Right renal cortex interstitium (tissue), 3 donors: ENCODE measurements at places on chromosomes 3 and 15.

- no peak for DNase-seq
These were observed 285 bp downstream of the NMB start for GRCh38 chr15:84657748-84658079.

- DNase-seq = no peak
These were observed 61.1 kb downstream of the FNDC3B start for GRCh38 chr3:172100482-172100881.

DNA sequence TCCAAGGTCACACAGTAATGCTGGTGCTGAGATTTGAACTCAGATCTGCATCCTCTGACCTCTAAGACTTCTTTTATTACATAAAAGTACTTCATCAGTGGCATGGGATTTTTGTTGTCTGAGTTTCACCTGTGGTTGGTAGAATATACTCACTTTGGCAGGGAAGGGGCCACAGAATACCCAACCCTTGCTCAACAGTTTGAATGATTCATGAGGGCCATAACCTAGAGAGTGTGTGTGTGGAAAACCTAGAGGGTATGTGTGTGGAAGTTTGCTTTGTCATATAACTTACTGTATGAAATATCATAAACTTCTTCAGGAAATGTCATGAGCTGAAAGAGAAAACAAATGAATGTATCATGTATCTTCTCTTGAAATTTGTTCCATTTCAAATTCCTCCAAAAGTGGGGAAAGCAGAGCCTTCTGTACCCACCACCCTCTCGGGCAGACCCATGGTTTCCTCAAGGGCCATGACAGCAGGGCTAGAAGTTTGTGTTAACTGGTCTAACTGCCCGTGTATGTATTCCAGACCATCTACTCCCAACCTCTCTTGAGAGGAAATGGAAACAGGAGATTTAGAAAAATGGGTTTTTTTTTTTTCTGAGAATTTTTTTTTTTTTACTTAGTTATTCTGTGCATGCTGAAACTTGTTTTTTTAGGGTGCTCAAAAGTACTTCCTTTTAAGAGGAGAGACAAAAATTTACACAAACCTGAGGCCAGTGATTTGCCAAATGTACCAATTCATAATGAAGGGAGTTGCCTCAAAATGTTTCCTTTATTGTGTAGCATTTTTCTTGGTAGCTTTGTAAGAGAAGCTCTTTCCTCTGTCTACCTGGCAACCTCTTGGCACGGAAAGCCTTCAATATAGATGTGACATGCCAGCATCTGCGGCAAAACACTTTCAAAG, 127.0 kb downstream of the TPRG1 start:
- no peak for DNase-seq

DNA sequence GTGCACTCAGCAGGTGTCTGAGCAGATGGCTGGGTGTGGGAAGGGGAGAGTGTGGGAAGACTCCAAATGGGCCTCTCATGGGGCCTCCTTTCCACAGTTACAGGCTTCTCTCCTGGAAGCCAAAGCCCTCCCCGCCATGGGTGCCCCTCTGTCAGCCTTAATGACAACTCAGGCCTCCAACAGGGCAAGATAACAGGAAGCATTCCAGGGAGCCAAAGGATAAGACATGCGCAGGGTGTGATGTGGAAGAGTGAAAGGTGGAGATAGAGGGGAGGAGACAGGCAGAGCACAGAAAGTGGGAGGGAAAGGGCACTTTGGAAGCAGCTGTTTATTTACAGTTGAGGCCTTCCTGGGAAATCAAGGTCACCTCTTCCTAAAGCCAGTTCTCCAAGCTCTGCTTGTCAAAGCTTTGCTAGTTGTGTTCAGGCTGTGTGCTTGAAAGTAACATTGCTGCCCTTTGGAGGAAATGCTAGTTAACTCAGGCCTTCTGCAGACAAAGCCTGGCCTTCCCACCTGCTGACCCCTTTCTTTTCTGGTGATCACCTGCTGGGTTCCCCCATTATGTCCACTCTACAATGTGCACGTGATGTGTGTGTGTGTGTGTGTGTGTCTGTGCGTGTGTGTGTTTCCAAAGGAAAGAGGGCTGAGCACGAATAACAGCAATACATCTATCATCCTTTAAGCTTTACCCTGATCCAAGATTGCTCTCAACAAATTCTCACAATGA, 35.2 kb upstream of the SMAD3 start:
- DNase-seq = no peak

DNA sequence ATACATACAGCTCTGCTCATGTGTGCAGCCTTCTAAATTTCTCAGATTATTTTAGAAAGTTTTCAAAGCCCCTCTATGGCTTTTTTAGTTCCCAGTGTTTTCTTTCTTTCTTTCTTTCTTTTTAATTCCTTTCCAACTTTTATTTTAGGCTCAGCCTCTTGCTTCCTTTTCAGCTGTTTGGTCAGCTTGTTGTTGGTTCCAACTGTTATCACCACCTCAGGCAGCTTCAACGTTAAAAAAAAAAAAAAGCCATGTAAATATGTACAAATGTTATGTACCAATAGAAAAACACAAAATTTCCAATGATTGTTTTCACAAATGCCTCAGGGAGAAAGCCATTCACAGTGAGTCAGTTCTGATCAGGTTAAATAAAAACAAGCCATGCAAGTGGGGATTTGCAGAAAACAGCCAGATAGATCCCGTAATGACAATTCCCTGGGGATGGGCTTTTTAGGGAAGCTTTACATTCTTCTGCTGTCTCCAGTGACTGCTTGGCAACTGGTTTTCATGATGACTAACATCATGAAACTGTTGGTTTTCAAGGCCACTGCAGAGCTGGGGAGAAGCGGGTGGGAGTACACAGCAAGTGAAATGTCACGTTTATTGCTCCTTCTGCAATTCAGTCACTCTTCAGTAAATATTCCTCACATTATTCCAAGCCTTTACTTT, 908.4 kb downstream of the EPHA3 start:
- no peak for DNase-seq

DNA sequence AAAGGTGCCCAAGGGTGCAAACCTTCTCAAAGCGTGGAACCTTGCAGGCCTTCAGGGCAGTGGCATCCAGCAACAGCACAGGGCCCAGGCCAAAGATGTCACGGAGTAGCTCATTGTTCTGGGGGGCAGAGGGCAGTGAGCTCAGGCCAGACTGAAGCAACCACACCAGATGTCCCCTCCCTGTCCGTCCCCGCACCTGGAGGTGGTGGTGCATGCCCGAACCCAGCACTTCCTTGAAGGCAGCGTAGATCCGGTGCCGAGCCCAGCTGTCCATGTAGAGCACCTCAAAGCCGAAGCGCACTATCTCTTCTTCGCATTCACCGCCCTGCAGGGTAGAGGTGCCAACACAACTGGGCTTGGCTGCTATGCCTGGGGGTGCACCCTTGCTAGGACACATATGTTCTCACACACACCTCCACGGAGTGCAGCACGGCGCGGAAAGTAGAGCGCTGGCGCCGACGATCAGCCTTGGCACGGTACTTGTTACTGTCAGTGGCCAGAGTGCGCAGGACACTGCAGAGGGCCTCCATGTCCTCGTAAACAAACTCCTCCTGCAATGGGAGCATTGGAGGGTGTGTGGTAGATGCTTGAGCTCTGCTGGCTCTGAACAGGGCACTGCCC, 3.7 kb downstream of the IFRD2 start:
- DNase-seq = no peak

DNA sequence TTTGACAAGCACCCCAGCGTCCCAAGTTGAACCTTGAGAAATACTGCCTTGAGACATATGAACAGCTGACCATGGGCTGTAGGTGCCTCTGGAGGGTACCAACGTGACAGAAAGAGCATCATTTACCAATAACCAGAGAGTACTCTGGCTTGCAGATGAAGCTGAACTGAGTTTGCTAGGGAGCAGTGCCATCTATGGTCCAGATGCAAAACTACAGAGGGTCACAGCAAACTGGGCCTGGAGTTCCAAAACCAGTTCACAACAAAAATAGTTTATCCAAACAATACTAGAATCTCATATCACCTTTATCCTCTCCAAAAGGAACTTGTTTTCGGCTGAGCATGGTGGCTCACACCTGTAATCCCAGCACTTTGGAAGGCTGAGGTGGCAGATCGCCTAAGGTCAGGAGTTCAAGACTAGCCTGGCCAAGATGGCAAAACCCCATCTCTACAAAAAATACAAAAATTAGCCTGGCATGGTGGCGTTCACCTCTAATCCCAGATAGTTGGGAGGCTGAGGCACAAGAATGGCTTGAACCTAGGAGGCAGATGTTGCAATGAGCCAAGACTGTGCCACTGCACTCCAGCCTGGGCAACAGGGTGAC, 69.3 kb downstream of the CHAC1 start:
- DNase-seq = no peak

DNA sequence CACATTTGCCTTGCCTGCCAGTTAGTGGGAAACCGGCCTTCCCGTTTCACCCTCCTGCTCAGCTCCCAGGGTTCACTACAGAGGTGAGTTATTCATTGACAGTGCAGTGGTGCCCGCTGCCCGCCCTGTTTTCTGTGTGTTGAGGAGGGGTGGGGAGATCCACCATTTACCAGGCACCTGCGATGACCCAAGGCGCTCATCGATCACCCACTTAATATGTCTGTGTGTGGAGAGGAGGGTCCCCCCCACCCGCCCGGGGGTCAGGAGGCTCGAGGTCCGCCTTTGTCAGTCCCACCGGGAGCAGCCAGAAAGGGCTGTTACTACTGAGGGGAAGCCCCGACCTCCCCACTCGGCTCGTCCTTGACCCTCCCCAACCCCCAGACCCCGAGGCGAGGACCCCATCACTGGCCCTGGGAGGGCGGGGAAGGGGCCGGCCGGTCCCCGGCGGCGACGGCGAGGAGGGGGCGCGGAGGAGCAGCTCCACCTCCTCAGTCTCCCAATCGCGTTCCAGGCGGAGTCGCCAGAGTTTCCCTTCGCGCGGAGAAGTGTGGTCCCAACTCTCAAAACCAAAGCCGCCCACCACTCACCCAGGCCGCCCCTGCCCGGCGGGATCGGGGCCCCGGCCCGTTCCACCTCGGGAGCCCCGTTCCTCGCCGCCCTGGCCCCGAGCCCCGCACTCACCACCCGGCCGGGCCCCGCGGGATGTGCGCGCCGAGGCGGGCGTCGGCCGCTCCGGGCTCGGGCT, 1.1 kb downstream of the PLXNB1 start:
- no peak for DNase-seq

- peak; percentile 74 for DNase-seq
These were observed 6.3 kb downstream of the RPP25 start for GRCh38 chr15:74950078-74950908.

DNA sequence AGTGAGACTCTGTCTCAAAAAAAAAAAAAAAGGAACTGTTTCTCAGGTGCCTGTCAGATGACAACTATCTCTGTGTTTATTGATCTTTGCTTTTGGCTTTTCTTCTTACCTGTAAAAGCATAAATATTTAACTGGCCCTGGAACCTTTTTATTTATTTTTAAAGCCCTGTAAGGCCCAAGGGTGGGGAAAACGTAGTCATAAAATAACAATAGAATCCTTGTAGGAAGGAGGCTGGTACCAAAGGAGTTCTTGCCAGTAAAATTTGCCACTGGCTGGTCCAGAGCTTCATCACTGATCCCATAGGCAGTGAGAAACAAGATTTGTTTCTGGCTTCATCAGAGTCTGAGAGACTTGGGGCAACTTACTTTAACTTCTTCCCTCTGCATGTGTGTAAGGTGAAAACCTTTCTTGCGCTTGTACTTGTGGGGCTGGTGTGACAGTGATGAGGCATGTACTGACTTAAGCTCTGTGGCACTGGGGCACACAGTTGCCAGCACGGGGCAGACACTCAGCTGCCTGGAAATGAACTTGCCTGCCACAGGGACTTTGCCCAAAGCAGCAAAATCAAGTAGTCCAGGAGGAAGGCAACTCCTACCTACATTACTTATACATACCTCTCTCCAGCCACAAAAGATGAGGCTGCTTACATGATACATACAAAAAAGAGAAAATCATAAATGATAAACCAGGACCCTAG, 19.6 kb downstream of the B4GALT4 start:
- DNase-seq = no peak

- no peak for DNase-seq
These were observed 327.3 kb upstream of the GBE1 start for GRCh38 chr3:82088749-82089148.

- DNase-seq = peak; percentile 25
These were observed 57.0 kb downstream of the NEK10 start for GRCh38 chr3:27312044-27312668.

DNA sequence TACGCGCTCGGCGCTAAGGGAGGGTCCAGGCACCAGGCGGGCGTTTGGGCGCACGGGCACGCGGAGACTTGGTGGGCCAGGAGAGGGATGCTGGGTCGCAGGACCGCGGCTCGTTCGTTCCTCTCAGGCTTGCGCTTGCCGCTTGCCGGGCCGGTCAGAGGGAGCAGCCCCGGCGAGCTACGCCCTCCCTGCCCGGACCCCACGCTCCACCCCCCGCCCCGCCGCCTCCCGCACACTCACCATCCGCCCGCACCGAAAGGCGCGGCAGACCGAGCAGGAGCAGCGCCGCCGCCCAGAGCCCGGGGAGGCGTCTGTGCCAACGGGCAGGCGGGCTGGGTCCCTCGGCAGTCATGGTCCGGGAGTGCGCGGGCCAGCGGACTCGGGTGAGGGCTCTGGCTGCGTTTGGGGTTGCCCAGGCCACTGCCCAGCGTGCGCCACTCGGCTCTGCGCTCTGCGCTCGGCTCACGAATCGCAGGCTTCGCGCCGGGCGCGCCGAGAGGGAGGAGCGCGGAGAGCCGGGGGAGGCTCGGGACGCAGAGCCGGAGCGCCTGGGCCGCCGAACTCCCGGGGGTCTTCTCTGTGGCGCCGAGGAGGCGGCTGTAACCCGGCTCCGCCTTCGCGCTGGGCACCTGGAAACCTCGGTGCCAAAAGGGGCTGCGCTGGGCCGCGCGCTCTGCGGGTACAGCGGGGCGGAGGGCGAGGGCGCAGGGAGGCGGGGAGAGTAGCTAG, at the start of gene SUSD5:
TSS of gene SUSD5 (minus strand) at position 365 of the 729 bp plus-strand sequence. CDS start at position 352, 13 bp downstream.
- DNase-seq = no peak

- no peak for DNase-seq
These were observed 6.5 kb upstream of the SYNM start for GRCh38 chr15:99098426-99098825.

- DNase-seq = no peak
These were observed 493.6 kb upstream of the PROK2 start for GRCh38 chr3:72278349-72279067.

- DNase-seq = no peak
These were observed 75.0 kb downstream of the FEM1B start for GRCh38 chr15:68352401-68353062.

GRCh38 chr3:181484026-181484425, 227.7 kb upstream of the SOX2 start:
- no peak for DNase-seq

- no peak for DNase-seq
These were observed 749.8 kb upstream of the SGO1 start for GRCh38 chr3:20935791-20936190.

GRCh38 chr3:4716706-4717362, 223.7 kb downstream of the ITPR1 start:
- DNase-seq = no peak
